Psoas muscle (tissue), 8 donors: ENCODE measurements at places on chromosomes 12 and 14.

DNA sequence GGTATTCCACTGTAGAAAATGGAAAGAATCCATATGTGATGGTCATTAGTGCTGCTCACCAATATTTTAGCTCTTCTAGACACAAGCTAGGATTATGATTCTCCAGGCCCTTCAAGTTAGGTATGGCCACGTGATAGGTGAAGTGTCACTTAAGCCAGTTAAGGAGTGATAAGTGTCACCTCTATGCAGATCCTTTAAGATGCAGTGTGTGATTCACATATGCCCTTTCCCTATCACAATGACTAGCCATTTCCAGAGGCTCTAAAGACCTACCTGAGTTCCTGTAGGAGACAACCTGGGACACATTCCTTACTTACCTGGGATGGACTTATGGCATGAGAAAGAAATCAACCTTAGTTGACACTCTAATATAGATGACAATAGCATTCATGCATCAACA lies 343.2 kb downstream of the NELL2 start:
- no peak for DNase-seq

GRCh38 chr14:28831126-28831525 lies 64.5 kb downstream of the FOXG1 start:
- DNase-seq, result no peak

DNA sequence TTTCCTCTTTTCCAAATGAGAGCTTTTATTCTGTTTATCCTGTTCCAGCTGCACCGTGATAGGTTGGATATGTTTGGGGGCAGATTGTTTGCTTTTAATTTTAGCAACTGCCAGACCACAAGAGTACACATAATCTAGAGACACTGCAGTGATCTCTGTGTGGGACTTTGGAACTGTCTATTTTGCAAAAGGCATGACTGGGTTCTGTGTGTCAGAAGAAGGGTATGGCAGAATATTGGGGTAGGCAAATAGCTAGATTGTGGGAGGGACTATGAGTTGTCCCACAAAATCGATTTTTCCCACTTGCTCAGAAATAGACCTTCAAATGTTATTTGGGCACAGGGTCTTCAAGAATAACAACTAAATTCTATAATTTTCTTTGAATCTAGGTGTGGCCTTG lies 275.9 kb upstream of the KITLG start:
- no peak for DNase-seq

- DNase-seq, result peak; percentile 44
Measured at GRCh38 chr14:77133720-77134338, 7.8 kb downstream of the ZDHHC22 start.

DNA sequence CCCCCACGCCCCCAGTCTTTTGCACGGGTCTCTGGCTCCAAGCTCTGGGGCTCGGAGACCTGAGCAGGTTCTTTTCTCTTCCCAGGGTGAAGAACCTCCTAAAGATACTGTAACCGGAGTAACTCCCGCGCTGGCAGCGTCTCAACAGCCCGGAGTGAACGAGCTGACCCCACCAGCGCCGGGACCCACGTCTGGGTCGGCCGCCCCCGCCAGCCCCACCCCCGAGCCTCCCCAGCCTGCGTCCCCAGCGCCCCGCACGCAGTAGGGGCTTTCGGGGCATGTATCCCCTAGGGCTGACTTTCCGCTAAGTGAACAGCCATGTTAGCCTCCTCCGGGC lies 858 bp downstream of the SLC35F4 start:
- no peak for DNase-seq

DNA sequence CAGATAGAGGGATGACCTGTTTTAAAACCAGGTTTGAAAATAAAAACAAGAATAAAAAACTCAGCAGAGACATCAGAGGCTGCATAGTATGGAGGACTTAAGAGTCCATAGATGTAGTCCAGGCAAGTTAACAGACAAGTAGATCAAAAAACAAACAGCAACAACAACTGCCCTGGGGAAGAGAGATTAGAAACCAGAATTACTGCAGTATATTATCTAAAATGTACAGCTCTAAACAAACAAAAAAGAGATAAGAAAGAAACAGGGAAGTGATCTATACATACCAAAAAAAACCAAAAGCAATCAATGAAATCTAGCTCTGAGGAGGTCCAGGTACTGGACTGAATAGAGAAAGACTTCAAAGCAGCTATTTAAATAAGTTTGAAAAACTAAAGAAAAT lies 48.8 kb downstream of the ACSM4 start:
- DNase-seq, result no peak

DNA sequence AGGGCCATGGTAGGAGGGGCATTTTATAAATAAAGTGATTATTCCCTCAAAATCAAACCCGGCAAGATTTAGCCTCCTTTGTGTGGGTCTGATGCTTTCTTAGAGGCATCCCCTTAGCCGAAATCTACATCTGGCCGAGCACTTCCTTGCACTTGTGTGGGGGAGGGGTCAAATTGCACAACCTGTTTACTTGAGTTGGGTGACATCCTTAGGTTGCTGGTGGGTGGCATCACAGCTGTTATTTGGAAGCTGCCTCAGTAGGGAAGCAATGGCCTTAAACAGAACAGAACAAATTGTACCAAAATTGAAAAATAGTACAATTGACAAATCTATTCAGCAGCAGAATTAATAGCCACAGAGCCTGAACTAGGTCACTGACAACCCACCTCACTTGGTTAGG lies 546.1 kb downstream of the SNAPC1 start:
- no peak for DNase-seq

- peak; percentile 2 for DNase-seq
Measured at GRCh38 chr14:105562713-105563346, 36.4 kb downstream of the TMEM121 start.

DNA sequence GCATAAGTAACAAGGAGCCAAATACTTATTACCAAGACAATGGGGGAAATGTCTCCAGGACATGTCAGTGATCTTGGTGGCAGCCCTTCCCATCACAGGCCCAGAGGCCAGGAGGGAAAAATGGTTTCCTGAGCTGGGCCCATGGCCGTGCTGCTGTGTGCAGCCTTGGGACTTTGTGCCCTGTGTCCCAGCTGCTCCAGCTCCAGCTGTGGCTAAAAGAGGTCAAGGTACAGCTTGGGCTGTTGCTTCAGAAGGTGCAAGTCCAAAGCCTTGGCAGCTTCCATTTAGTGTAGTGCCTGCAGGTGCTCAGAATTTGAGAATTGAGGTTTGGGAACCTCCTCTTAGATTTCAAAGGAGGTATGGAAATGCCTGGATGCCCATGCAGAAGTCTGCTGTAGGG lies 212.3 kb upstream of the DCN start:
- DNase-seq, result no peak

- DNase-seq, result no peak
Measured at GRCh38 chr14:89480278-89480677, 63.2 kb upstream of the FOXN3 start.

DNA sequence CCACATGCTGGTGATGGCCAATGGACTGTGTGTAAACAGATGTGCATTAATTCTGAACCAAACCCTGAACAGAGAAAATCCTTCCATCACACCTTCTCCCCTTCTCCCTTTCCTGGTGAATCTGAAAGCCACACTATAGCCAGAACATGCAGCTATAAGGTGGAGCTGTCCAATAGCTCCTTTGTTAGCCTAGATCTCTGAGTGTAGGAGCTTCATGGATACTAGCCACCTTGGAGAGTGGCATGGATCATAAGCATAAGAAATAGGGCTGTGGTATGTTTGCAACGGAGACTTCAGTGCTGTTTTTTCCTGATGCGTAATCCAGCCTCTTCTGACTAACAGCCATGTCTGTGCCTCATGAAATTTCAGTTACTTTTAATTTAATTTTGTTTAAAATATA lies 364.5 kb downstream of the BTG1 start:
- DNase-seq, result no peak

DNA sequence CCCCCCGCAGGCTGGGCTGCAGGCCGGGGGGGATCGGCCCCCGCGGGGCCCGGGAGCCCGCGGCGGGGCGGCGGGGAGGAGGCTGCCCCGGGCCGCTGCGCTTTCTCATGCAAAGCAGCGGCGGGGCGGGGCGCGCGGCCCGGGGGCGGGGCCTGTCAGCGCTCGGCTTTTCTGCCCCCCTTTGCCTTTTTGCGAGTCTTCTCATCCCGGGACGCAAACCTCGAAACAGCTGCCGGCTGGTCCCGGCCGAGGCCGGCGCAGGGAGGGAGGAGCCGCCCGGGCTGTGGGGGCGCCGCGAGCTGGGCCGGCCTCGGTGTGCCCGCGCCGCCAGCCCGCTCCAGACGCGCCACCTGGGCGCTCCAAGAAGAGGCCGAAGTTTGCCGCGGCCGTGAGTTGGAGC lies at the start of gene FZD10:
Gene FZD10 (plus strand): TSS at position 198 of the 400 bp plus-strand sequence. CDS start 479 bp downstream, outside the sequence.
- peak; percentile 57 for DNase-seq

GRCh38 chr14:77306851-77307496 lies 13.7 kb downstream of the POMT2 start:
- DNase-seq, result no peak

GRCh38 chr14:105941226-105942166 lies 415.1 kb downstream of the TMEM121 start:
- DNase-seq, result no peak

GRCh38 chr14:38206689-38207376 lies 871 bp upstream of the SSTR1 start:
- no peak for DNase-seq

DNA sequence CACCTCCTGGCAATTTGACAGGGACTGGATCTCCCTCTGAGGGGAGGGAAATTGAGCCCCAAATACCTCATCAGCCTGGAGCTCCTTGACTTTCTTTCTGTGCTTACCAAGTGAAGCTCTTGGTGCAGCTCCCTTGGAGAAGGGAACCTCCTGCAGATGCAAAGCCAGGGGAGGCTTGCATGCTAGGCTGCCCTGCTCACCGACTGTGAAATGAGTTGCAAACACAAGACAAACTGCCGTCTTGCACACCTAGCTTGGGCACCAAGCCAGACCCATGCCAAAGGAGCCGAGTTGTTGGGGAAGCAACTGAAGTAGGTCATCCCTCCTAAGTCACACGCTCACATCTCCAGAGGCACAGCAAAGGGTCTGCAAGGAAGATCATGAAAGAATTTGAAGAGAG lies 95.2 kb downstream of the GTF2A1 start:
- no peak for DNase-seq

DNA sequence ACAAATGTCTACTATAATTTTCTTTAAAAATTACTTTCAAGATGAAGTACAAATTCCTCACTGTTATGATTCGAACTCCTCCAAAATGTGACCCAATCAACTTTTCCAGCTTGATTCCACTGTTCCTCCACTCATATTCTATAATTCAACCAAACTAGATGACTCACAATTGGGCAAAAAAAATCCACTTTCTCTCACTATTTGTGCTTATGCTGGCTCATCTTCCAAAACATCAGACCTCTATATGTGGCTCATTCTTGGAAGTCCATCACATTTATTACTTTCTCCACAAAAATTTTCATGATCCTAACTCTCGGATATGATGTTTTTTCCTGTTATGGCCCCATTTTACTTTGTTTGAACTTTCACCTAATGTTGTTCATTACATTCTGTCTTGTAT lies 26.9 kb upstream of the RXYLT1 start:
- DNase-seq, result no peak
